ENCODE measurements at places on chromosomes 4 and X. TPM values are rescaled to one million over a fixed set of nuclear protein-coding genes. Genes with fewer than 3 reads are reported as not detected.

DNA sequence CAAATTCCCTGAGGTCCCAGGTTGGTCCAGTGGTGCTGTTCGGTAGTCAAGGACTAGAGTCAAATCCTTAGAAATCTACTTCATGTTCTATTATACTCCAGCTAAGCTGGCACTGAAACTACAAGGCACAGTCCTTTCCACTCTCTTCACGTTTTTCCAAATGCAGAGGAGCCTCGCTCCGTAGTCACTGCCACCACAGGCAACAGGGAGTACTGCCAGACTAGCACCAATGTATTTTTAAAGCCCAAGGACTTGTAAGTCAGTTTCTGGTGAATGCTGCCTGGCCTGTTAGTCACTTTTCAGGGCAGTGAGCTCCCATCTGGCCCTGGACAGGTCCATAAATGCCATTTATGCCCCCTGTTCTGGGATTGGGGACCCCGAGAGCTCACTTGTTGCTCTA lies 323.5 kb downstream of the FAM47A start:
- DNase-seq, result no peak

DNA sequence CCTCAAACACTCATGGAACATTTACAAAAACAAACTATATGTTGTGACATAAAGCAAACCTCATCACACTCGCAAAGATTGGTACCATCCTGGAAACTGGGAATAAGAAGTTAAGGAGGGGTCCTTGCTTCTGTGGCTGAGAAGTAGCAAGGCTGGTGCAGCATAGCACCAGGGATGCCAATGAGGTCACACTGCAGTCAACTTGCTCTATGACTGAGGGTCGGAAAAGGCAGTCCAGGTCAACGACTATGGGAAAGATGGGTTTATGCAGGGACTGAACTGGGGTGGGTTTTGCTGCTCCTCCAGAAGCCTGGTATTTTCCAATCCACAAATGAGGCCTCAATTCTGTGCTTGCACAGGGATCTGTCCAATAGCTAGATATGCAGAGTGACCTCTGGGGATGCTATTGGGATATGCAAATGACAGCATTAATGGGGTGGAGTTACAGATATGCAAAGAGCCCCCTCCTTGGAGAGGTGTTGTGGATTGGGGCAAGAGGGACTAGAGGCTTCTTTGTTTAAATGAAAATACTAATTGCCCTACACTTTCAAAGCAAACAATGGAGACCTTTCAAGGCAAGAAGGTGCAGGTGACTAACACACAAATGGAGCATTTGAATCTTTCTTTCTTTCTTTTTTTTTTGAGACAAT lies 7.2 kb upstream of the IL13RA1 start:
- no peak for DNase-seq

- DNase-seq, result no peak
Observed at GRCh38 chrX:79065696-79066095, 78.8 kb upstream of the GPR174 start.

DNA sequence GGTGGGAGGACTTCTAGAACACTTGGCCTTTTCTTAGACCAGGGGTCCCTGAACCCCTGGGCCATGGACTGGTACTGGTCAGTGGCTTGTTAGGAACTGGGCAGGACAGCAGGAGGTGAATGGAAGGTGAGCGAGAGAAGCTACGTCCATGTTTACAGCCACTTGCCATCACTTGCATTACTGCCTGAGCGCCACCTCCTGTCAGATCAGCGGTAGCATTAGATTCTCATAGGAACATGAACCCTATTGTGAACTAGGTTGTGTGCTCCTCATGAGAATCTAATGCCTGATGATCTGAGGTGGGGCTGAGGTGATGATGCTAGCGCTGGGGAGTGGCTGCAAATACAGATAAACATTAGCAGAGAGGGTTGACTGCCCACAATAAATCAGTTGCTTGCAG lies 100.9 kb upstream of the IGFBP7 start:
- no peak for DNase-seq

- no peak for DNase-seq
Observed at GRCh38 chr4:634599-634985, 9.2 kb downstream of the PDE6B start.

- no peak for DNase-seq
Observed at GRCh38 chrX:80513625-80514024, 93.4 kb downstream of the TENT5D start.

- DNase-seq, result no peak
Observed at GRCh38 chr4:83065266-83065665, 30.3 kb downstream of the COPS4 start.

CPE gene
- total RNA-seq, result 10.6 TPM

NXF2B gene
- total RNA-seq, result not detected

- no peak for DNase-seq
Observed at GRCh38 chrX:21738210-21738949, 19.5 kb downstream of the SMPX start.

NLGN4X gene
- 0.69 TPM for total RNA-seq

DNA sequence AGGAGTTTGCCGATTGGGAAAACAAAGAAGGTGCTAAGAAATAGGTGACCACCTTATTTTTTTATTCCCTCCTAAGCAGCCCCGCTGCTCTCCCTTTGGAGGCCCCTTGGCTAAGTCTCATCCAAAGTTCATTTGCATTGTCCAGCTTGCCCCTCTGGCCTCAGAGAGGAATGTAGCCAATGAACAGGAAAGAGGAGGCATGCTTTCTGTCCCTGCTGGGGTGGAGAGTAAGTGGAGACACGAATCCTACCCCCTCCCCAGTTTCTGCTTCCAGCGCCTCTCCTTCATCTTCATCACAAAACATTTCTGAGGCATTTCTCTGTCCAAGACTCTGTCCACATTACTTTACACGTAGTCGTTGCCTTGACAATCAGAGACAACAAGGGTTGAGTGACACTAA lies 38.7 kb downstream of the NLGN3 start:
- DNase-seq, result no peak

DNA sequence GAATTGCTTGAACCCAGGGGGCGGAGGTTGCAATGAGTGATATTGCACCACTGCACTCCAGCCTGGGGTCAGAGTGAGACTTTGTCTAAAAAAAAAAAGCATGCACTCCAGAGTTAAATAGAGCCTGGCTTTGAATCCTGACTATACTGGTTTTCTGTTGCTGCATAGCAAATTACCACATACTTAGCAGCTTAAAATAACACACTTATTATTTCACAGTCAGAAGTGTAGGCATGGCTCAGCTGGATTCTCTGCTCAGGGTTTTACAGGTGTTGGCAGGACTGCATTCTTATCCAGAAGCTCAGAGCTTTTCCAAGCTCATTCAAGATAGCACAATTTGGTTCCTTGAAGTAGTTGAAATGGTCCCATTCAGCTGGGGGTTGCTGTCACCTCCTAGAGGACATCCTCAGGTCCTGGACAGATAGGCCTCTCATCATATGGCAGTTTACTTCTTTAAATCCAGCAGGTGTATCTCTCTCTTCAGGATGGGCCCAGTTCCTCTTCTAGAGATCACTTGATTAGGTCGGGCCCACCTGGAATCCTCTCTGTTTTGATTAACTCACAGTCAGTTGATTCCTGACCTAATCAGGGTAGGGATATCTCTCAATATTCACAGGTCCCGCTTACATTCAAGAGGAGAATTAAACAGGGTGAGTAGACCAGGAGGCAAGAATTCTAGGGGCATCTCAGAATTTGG lies 26.8 kb downstream of the DOCK11 start:
- no peak for DNase-seq

TEX13C gene
- not detected for total RNA-seq

- DNase-seq, result no peak
Observed at GRCh38 chr4:80990851-80991250, 39.7 kb upstream of the BMP3 start.

GRCh38 chr4:32207456-32207855 lies 1487.3 kb downstream of the PCDH7 start:
- no peak for DNase-seq

DNA sequence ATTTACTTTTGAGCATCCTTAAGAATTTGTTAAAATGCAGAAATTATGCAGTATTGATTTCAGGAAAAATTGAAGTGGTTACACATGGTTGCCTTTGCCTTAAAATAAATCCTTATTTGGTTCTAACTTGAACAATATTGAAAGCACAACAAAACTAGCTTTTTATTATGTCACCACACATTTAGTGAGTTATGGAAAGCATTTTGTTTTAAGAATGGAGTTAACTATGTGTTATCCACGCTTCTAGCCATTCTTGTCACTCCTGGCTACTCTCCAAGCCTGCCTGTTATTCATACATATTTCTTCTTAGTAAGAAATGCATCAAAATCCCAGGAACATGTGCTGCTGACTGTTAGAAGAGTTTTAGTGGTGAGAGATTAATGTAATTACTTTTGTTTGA lies 73.9 kb downstream of the FAT4 start:
- no peak for DNase-seq

GRCh38 chr4:134727696-134728095 lies 526.1 kb upstream of the PABPC4L start:
- no peak for DNase-seq

- DNase-seq, result no peak
Observed at GRCh38 chr4:73485596-73485995, 4.1 kb downstream of the AFM start.

DNA sequence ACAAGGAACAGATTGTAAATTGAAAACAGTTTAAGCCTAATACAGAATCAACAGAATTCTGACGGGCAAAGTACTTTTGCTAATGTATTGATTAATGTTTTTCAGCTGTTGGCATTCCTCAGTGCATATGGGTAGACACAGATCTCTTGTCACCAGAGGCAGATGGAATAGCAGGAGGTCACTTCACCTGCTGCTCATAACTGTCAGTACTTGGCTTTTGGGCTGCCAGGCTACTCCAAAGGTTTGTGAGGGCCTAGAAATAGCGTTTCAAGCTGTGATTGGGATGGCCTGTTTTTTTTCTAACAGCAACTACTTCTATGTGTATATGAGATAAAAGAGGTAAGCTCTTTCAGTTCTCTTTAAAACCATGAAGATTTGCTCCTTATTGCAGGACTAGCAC lies 307.5 kb upstream of the ANXA10 start:
- DNase-seq, result no peak

NFKB1 gene
- 35.1 TPM for total RNA-seq

- no peak for DNase-seq
Observed at GRCh38 chr4:80655662-80656061, 320.1 kb downstream of the CFAP299 start.

DNA sequence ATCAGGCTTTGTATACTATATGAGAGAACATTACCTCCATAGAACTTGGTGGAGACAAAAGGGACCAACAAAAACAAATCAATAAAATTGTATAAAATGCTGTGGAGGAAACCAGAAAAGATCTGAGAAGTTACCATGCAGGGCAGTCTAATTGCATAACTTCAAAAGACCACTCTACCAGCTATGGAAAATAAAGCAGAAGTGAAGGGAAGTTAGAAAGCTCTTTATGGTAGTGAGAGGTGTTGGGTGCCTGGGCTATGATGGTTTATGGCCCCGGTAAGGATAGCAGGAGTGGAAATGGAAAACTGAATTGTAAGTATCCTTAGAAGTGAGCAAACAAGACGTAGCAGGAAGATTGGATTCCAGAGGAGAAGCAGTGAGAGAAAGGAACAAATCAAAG lies 3.1 kb downstream of the TMEM184C start:
- no peak for DNase-seq

PRDM8 gene
- 3.7 TPM for total RNA-seq

DNA sequence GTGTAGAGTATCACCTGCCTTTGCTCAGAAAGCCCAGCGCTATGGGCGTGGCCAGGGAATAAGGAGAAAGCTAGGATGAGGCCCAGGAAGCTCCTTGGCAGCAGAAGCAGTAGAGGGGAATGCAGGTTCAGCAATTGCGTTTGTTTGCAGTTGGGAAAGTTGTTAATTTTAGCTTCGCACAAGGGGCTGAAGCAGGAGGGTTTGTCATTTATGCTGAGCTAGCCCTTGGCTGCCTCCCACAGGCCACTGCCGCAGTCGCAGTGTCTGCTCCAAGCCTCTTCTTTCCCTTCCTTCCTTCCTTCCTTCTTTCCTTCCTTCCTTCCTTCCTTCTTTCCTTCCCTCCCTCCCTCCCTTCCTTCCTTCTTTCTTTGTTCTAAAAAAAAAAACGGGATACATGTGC lies 21.5 kb downstream of the FRMPD3 start:
- DNase-seq, result no peak

GRCh38 chr4:152044331-152045036 lies 283.7 kb upstream of the GATB start:
- no peak for DNase-seq

ANTXR2 gene
- 14.4 TPM for total RNA-seq

DNA sequence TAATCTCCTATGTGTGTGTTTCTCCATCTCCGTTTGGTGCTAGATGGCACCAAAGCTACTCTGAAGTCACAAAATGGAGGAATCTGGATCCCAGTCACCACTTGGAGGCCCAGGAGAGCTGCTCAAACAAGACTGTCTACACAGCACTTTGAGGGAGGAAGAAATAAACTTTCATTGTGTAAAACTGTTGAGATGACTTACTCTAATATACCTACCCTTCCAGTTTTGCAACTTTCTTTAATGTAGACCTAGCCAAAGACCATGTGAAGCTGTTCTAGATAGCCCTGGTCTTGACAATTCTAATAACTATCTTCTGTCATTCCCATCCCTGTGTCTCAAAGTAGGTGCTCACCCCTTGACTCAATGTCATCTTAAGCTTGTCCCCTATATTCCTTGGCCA lies 52.8 kb upstream of the TAB3 start:
- no peak for DNase-seq

AVPR2 gene
- 0.22 TPM for total RNA-seq

DNA sequence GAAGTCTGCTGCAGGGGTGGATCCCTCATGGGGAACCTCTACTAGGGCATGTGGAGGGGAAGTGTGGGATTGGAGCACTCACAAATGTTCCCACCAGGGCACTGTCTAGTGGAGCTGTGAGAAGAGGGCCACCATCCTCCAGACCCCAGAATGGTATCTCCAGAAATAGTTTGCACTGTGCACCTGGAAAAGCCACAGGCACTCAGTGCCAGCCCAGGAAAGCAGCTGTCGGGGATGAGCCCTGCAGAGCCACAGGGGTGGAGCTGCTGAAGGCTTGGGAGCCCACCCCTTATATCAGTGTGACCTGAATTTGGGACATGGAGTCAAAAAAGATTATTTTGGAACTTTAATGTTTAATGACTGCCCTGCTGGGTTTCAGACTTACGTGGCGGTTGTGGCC lies 25.0 kb upstream of the LDOC1 start:
- no peak for DNase-seq

MAGEA10 gene
- not detected for total RNA-seq

RUFY3 gene
- 24.9 TPM for total RNA-seq

DNA sequence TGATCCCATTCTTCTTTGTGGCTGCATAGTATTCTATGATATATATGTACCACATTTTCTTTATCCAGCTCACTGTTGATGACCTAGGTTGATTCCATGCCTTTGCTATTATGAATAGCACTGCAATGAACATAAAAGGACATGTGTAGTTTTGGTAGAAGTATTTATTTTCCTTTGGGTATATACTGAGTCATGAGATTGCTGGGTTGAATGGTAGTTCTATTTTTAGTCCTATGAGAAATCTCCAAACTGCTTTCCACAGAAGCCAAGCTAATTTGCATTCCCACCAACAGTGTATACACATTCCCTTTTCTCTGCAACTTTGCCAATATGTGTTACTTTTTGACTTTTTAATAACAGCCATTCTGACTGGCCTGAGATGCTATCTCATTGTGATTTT lies 278.3 kb downstream of the PCDH18 start:
- peak; percentile 7 for DNase-seq

- DNase-seq, result no peak
Observed at GRCh38 chrX:10124506-10125247, 32.1 kb upstream of the CLCN4 start.

Data from epithelial cell of proximal tubule (primary cell).